ENCODE measurements at places on chromosomes 2 and 18.

- DNase-seq: no peak
Measured at GRCh38 chr2:96522304-96523203, 14.0 kb upstream of the ARID5A start.

DNA sequence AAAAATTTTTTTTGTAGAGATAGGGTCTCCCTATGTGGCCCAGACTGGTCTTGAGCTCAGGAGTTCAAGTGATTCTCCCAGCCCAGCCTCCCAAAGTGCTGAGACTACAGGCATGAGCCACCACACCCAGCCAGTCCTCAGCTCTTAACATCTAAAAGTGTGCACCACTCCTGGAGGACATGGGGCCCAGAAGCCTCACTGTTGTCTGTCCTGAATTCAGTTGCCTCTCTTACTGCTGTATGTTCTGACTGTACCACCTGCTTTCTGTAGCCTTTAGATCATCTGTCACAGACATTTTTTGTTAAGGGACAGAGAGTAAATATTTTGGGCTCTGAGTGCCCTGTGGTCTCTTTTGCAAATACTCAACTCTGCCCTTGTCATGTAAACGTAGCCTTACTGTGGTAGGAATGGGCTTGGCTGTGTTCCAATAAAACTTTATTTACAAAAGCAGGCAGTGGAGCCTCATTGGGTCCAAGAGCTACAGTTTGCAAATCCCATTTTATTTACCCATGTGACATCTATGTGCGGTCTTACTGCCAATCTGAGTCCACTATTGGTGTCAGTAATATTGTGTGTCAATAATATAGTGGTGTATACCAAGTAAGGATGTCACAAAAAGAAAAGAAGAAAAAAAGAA is 38.1 kb downstream of the TMEM37 start:
- DNase-seq: no peak

DNA sequence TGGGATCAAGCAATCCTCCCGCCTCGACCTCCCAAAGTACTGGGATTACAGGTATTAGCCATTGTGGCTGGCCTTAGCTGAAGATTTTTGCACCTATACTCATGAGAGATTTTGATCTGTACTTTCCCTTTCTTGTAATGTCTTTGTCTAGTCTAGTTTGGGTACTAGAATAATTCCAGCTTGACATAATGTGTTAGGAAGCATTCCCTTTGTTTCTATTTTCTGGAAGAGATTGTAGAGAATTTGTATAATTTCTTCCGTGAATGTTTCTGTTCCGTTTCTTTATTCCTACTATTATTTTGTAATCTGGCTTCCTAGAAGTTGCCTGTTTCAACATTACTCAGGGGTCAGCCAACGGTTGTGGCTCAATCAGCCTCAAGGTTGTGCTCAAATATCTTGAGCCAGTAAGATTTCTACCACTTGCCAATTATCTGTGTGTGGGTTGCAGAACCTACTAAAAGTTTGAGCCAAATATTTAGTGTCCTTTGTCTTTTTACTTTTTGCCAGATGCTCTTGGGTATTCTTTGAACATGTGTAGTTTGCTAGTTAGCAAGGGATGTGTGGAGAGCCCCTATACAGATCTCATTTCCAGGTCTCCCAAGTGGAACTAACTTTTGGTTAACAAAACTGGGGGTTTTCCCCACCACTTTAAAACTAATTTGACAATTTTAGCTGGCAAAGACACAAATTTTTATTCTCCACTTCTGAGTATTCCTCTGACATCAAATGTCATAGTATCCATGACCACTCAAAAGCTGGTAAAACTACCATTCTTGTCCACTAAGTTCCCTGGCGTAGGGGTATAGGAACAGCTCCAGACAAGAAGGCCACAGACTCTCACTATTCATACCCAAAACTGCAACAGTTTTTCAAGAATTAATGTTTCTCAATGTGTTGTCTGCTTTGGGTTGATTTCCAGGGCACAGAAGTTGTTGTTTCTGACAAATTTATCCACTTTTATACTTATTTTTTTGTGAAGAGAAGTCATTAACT is 42.8 kb upstream of the BAZ2B start:
- no peak for DNase-seq

DNA sequence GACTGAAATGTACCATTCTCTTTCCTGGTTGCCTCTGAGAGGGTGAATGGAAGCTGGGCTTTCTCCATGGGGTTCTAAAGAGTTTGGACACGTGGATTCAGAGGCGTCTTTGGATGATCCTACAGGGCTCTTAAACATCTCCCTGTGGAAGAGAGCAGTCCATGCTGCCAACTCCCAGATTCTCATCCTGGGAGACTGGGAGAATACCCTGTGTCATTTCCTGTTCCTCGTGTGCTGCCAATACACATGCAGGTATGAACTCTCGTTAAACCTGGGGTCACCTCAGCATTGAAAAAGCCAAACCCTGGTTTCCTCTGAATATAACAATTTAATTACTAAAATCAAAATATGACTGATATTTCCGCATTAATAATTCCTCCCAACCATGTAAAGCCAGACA is 73.3 kb upstream of the NT5C1B start:
- no peak for DNase-seq

DNA sequence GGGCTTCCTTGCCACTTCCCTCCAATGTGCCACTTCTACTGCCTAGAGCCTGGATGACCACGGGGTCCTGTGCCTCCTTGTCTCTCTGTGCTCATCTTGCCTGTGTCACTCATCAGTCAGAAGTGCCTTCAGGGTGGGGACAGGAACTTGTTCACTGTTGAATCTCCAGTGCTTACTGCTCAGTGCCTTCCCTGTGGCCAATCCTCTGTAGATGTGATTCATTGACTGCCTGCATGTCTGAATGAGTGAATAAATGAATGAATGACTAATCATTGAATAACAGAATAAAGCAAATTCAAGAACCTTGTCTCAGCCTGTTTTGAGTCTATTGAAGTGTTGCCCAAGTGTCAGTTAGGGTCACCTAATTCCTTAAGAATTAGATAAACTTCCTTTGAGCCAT is 42.3 kb upstream of the FAM136A start:
- no peak for DNase-seq

GRCh38 chr18:8869696-8870095 is 164.3 kb downstream of the MTCL1 start:
- no peak for DNase-seq

DNA sequence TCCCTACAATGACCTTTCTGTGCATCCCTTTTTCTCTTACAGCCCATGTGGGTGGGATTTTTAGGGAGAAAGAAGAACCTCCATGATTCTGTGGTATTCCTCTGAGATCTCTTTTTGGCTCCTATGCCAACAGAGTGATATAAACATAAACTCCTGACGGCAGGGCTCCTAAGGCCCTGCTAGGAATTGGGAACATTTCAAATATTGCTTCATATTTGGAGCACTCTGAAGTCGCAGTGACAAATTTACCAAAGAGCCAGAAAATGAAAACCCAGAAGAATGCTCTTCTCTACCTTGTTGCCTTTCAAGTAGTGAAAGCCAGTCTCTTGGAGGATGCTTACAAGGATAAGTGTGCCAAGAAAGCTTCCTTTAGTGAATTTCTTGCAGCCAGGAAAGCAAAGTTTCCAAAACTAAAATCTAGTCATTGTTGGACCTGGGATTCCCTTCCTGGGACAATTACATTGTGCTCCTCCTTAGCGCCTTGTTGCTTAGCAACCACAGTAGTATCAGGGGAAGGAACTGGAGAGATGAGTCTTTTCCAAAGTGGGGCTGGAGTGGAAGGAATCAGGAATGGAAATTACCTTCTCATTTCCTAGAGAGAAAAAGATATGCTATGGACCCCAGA is 7.3 kb upstream of the SETBP1 start:
- DNase-seq: no peak

DNA sequence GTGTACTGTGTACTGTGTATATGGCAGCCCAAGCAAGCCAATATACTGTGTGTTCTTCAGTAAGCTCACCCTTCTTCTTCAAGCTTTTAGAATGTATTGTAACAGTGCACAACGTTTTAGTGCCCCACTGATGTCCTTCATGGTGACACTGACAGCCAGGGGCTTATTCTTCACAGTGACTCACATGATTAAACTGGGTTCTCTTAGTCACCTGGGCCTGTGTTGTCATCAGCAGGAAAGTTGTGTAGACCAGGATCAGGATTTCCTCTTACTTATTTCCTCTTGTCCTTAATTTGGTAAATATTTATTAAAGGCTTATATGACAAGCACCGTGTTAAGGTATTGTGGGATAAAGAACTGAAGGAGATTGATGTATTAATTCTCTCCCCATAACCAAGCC is 67.9 kb upstream of the THOC1 start:
- no peak for DNase-seq

DNA sequence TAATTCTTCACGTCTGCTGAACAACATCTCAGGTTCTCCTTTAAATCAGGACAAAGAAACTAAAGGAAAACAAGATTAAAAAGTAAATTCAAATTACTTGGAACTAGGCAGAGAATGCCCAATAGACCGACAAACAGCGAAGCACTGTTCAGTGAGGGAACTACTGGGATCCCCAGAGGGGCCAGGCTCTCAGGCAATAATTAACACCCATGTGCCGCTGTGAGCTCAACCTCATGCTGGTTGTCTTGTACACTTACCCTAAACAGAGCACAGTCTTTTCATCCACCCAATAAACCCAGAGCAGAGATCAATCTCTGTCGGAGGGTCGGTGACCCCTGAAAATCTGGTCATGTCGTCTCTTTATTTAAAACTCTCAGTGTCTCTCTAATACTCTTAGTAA is 229.9 kb upstream of the CRIM1 start:
- no peak for DNase-seq

GRCh38 chr2:164053021-164053420 is 317.2 kb upstream of the FIGN start:
- DNase-seq: no peak

- DNase-seq: no peak
Measured at GRCh38 chr2:40483549-40484243, 31.8 kb upstream of the SLC8A1 start.

DNA sequence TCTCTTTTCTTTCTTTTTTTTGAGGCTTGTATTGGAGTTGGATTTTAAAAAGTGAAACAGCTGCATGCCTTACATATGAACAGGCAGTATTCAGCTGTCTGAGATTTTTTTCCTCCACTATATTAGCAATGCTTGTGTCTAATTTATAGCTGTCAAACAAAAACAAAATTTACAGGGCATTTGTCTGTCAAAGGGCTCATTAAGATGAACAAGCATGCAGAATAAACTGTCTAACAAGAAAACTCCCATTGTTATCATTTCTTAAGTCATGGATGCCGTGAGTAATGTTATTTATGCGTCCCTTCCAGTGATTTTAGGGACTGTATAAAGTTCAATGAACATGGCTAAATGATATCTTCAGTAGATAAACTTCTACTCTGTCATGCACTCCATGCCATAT is 674.7 kb downstream of the PLCL1 start:
- DNase-seq: no peak

DNA sequence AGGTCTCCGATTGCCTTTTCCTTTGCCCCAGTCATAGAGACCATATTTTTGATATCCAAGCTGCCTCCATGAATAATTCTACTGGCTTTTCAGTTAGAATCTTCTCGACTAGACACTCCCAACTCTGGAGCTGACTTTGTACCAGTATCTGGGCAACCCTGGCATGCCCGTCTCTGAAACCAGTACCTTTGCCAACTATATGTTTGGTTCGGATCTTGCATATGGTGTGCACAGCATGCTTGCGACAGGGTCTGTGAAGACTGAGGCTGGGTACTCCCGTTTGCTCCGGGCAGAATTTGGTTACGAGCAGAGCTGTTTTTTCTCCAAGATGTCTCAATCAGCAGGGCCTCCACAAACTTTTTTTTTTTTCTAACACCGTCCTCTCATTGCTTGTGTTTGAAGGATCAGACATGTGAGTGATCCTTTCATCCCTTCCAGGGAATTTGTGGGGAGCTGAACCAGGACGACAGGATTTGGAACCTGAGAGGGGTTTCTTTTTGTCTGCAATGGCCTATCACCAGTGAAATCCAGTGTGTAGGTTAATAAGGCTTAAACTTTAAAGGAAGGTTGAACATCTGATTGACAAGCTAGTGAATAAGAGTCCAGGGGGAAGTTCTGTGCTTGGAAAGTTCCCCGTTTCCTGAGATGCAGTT is 322.3 kb downstream of the MYCN start:
- DNase-seq: no peak

DNA sequence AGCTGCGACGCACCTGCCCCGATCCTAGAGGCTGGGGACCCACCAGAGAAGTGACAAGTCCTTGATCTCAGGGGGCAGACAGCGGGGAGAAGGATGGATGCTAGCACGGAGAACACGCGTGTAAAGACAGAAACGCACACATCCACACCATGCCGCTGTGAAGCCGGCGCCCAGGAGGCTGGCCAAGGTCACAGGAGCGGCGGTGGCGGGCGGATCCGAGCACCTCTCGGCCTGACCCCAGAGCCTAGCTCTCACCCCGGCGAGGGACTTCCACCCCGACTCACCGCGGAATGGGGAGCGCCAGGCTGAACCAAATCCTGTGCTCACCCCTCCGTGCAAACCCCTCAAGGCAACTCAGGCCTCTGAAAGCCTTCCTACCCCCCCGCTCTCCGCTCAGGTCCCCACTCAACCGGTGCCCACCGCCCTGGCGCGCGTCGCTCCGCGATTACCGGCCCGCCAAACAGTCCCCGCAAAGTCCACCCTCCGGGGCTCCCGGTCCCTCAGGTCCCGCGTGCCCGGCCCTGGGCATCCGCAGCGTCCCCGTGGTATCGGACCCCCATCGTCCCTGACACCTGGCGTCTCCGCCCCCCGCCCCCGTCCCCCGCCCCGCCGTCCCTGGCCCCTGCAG is 460 bp upstream of the LRRFIP1 start:
- no peak for DNase-seq

DNA sequence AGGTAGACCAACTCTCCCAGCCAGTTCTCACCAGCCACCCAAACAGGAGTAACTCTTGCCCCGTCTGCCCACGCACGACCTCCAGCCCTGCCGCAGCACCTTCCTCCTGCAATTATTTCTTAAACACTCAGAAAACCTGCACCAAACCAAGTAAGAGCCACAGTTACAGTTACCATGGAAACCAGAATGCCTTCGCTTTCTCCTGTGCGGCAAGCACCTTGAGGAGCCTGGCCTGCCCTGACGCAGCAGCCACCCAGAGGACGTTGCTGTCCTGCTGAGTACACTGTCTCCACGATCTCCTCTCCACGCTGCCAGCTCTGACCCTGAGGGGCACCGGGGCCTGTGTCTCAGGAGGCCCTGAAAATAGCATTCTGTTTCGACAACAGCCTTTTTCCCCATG is 94.3 kb upstream of the SMIM21 start:
- no peak for DNase-seq

DNA sequence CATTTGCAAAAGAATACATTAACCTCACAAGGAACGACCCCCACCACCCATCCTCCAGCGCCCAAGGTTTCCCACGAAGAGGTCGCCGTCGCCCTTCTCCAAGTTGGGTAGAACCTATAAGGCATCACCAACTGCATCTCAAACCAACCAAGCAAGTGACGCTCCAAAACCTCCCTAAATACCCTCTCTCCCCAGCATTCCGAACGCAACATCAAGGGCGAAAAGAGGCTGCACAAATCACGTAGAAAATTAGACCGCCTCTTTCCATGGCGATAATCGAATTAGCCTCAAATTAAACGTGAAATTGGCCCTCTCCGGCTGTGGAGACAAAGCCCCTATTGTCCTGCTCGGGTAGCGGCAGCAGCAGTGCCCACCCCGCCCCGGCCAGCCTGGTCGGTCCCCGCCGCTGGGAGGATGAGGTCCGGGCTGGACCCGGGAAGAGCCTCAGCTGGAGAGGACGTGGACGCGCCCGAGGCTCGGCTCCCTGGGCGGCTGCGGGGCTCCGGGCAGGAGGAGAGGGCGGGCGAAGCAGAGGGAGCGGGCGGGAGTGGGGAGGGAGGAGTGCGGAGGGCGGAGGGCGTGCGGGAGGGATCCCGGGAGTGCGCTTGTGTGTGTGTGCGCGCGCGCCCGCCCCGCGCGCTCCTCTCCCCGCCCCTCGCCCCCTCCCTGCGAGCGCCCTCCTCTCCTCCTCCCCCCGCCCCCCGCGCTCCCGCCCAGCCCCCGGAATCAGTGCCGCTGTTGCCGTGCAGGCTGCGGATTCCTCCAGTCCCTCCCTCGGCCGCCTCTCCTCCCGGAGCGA is at the start of gene SPTBN1:
SPTBN1 (plus strand) TSS at position 765 of the 799 bp plus-strand sequence. CDS start 70,092 bp downstream, outside the sequence.
- no peak for DNase-seq

Measured in stimulated activated CD4-positive, alpha-beta T cell treated with anti-CD3 and anti-CD28 coated beads, TNF-alpha, amount 100 ng/mL, for 4 hours (primary cell).